ENCODE measurements at places on chromosomes 7 and 10.

DNA sequence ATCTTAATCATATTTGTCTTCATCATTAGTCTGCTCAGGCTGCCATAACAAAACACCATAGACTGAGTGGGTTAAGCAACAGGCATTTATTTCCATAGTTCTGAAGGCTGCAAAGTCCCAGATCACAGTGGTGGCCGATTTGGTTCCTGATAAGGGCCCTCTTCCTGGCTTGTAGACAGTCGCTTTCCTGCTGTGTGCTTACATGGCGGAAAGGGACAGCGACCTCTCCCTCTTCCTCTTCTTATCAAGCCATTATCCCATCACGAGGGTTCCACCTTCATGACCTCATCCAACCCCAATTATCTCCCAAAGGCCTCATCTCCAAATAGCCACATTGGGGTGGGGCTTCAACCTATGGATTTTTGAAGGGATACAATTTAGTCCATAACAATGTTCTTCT lies 84.0 kb downstream of the LYZL1 start:
- DNase-seq = no peak

GRCh38 chr7:29282819-29283414 lies 88.3 kb downstream of the CHN2 start:
- no peak for DNase-seq

- DNase-seq = no peak
Observed at GRCh38 chr10:124465777-124466488, 4.3 kb downstream of the LHPP start.

- DNase-seq = no peak
Observed at GRCh38 chr7:65509368-65510186, 135.9 kb downstream of the ZNF92 start.

DNA sequence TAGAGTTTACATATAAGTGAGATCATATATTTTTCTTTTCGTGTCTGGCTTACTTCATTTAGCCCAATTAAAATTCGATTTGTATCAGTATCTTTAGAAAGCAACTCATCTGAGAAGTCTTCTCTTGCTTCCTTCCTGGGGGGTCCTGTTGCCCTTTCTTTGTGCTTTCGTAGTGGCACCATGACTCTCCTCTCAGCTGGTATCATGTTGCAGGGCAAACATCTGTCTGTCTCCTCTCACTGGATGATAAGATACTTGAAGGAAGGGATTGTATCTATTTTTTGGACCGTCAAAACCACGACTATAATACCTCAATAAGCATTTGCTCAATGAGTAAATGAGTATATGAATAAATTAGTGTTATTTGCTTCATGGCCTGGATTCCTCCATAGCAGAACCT lies 382.5 kb upstream of the SORCS1 start:
- peak; percentile 5 for DNase-seq

Measured in iris pigment epithelial cell (primary cell).